ENCODE measurements at places on chromosomes 4 and X.

GRCh38 chr4:36417146-36417545, 135.7 kb downstream of the DTHD1 start:
- no peak for DNase-seq

DNA sequence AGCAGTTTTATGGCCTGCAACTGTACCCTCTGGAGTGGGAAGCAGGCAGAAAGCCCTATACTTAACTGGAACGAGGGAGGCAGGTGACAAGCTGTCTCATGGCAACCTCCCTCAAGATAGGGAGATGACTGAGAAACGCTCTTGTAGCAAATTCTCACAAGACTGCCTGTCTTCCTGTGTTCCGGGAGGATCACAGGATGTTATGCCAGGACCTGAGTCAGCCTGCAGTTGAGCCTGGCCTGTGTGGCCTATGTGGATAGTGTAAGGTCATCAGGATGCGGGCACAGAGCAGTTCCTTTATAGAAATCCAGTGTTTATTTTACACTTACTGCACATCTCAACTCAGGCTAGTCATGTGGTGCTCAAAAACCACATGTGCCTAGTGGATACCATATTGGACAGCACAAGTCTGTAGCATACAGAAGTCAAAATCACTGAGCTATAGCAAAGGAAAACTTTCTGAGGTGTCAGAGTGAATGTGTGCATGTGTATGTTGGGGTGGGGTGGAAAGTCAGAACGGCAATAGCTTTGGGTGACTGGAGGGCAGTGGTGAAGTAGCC, 25.2 kb downstream of the TAF7L start:
- DNase-seq: no peak

- no peak for DNase-seq
These were observed 85.7 kb downstream of the CORIN start for GRCh38 chr4:47752214-47752613.

GRCh38 chr4:42574870-42575430, 82.0 kb downstream of the ATP8A1 start:
- DNase-seq: no peak

- DNase-seq: no peak
These were observed 39.0 kb upstream of the SLC7A3 start for GRCh38 chrX:70969635-70970481.

GRCh38 chr4:109658871-109659410, 44.3 kb downstream of the CASP6 start:
- DNase-seq: no peak

GRCh38 chr4:142360657-142361056, 485.4 kb downstream of the INPP4B start:
- no peak for DNase-seq
